Activated CD4-positive, alpha-beta T cell treated with anti-CD3 and anti-CD28 coated beads, Interleukin-2, Interleukin-4, amounts not matched to agents 100 ng/mL and 50 ng/mL, durations not matched to agents 16 hours and 8 hours (primary cell): ENCODE measurements at places on chromosomes 13 and 19.
A peak's percentile ranks its signal among the peaks of the same experiment; 100 is the strongest.

DNA sequence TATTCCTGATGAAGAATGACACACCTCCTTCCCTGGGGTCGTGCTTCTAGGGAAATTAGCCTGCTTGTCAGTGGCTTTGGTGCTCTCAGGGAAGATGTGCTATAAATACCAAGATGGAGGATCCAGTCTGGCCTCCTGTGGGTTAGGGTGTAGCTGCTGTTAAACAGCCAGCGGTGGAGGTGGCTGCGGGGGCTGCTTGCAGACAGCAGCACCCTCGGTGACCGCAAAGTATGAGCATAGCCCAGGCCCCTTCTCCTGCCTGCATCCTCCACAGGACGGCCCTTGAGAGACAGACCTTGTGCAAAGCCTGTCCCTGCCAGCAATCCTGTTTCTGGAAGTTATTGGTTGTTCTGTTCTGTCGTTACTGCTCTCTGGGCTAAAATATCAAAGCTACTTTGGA lies 11.4 kb downstream of the VSTM2B start:
- DNase-seq: no peak

- DNase-seq: no peak
Observed at GRCh38 chr13:30908416-30908980, 2.4 kb downstream of the MEDAG start.

GRCh38 chr13:26370553-26370952 lies 116.6 kb downstream of the CDK8 start:
- DNase-seq: no peak

DNA sequence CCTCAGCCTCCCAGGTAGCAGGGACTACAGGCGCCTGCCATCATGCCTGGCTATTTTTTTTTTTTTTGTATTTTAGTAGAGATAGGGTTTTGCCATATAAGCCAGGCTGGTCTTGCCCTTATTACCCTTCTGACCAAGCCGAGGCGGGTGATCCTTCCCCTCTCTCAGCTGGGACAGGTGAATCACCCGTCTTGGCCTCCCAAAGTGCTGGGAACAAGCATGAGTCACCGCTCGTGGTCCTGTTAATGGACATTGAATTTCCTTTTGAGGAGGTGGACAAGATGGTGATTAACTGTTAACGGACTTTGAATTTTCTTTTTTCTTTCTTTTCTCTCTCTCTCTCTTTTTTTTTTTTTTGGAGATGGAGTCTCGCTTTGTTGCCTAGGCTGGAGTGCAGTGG lies 10.6 kb downstream of the CD70 start:
- DNase-seq: no peak

DNA sequence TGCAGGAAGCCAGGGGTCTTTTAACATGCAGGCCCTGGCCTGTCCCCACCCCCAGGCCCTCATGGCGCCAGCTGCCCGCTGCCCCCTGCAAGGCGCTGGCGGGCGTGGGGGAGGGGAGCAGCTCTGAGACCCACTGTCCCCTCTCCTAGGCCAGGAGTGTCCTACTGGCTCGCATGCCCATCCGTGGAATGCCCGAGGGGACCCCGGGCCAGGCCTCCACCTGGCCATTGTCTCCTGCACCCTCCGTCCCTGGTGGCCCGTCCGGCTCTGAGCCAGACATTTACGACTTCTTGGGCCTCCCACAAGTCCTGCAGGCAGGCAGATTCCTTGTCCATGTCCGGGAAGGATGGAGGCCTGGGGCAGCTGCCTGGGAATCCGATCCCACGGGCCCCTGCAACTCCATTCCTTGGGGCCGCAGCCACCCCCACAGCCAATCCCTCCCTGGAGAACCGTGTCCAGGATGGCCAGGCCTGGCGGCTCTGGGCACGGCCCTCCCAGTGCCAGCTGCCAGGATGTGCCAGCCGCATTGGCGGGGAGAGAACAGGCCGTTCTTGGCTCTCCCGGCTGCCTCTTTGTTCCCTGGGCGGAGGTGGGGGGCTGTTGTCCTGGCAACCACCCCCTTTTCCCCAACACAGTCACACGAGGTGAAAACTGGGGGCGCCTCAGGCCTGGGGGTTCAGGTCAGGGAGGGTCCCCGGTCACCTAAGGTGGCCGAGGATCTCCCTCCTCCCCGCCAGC lies 10.5 kb upstream of the PLIN3 start:
- no peak for DNase-seq

GRCh38 chr13:35530147-35530546 lies 53.7 kb upstream of the MAB21L1 start:
- no peak for DNase-seq

GRCh38 chr13:74230984-74231501 lies 96.8 kb upstream of the KLF12 start:
- no peak for DNase-seq

- DNase-seq: no peak
Observed at GRCh38 chr13:74681891-74682290, 547.7 kb upstream of the KLF12 start.

GRCh38 chr13:33634546-33634982 lies 183.4 kb upstream of the RFC3 start:
- no peak for DNase-seq

DNA sequence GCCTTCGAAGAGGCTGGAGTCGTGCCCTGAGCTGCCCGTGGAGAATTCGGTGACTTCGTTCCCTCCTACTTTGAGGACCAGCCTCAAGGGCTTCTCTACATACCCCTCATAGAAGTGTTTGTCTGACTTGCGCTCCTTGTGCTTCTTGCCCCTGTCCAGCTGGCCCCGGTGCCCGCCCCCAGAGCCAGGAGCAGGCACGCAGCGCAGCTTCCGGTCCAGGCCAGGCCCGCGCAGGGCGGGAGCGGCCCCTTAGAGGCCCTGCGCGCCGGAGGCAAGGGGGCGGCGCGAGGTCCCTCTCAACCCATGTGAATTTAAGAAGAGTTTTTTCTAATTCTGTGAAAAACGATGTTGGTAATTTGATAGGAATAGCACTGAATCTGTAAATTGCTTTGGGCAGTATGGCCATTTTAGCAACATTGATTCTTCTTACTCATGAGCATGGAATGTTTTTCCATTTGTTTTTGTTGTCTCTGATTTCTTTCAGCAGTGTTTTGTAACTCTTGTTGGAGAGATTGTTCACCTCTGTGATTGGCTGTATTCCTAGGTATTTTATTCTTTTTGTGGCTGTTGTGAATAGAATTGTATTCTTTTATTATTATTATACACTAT lies 46.9 kb upstream of the SOX21 start:
- no peak for DNase-seq

GRCh38 chr19:46107371-46107770 lies 17.1 kb downstream of the IGFL3 start:
- no peak for DNase-seq

- no peak for DNase-seq
Observed at GRCh38 chr19:28497137-28497536, 715.8 kb downstream of the UQCRFS1 start.

GRCh38 chr19:29671393-29672160 lies 6.3 kb downstream of the PLEKHF1 start:
- DNase-seq: peak; percentile 96

DNA sequence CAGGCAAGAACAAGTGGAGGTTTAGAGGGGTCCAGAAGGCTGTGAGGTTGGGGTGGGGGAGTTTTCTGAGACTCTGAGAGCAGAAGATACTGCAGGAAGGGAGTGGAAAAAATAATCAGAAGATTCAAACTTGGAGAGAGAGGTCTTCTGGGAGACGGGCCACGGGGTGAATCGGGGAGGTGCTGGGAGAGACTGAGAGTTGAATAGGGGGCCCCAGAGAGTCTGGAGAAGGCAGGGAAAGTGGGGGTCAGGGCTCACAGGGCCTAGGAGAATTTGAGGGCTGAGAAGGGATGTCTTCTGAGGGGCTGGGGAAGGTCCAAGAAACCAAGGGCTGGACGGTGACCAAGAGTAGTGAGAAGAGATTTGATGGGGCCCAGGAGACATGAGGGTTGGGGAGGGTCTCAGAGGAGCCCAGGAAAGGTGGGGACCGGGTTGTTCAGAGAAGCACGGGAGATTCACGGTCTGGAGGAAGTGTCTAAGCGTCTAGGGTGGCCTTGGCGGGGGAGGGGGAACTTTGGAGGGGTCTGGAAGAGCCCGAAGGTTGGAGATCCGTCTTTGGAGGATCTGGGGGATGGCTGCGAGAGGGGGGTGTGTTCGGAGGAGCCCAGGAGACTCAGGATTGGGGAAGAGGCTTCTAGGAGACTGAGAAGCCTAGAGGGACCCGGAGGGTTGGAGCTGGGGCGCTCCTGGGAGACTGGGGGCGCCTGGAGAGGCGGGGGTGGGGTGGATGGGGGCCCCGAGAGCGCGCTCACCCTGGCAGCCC lies 1.5 kb downstream of the KCNC3 start:
- no peak for DNase-seq

- no peak for DNase-seq
Observed at GRCh38 chr19:31304831-31305312, 44.4 kb downstream of the TSHZ3 start.

DNA sequence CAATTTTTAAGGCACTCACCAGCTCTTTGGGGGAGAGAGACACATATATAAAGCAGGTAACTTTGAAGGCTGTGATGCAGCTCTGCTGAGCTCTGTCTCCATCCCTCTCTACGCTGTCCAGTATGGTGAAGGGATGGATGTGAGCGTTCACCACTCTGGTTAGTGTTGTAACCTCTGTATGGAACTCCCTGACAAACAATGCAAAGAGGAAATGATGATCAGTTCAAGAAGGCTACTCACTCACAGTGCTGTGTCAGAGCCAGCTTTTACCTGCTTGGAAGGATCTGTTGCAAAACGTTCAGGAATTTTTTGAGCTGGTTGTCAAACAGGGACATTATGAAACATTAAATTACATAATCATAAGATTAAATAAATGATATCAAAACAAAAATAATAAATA lies 90.8 kb upstream of the SLC10A2 start:
- DNase-seq: no peak
